ENCODE measurements at places on chromosomes 12 and 14.

DNA sequence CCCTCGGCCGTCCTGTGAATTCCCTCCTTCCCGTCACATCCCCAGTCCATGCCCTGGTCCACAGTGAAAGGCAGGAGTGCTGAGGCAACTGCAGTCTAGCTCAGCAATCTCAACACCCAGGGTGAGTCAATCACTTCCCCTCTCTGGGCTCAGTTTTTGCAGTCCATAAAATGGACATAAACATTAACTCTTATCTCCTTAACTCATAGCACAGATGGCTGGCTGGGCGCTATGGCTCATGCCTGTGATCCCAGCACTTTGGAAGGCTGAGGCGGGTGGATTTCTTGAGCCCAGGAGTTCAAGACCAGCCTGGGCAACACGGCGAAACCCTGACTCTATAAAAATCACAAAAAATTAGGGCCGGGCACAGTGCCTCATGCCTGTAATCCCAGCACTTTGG is 32.4 kb downstream of the CAMKK2 start:
- no peak for DNase-seq

DNA sequence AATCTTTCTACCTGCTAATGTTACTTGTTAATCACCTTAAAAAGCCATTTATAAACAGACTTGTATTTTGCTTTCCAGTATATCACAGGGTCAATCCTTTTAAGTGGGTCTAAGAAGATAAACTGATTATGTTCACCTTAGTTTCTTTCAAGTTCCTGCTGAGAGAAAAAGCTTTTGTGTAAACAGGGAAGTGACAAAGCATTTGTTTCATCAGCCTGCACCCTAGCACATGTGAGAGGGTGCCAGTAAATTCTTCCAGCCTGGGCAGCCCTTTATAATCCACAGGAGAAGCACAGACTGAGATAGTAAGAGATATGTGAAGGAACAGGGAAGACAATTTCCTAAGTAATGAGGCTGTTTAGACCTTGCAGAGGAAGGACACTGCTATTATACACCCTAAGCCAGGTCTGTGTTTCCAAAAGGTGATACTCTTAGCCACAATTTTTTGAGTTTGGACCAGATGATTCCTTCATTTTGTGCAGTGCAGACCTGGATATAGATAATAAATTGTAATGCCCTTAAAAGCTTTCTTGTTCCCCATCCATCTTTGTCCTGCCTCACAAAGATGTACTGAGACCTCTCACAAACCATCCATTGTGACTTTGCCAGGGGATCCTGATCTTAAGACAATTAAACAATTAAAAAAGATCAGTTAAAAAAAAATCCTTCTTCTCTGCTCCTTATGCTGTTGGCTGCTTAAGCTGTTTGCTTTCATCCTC is 150.7 kb downstream of the KTN1 start:
- no peak for DNase-seq

- DNase-seq: no peak
Observed at GRCh38 chr14:100777818-100778525, 47.9 kb upstream of the MEG3 start.

DNA sequence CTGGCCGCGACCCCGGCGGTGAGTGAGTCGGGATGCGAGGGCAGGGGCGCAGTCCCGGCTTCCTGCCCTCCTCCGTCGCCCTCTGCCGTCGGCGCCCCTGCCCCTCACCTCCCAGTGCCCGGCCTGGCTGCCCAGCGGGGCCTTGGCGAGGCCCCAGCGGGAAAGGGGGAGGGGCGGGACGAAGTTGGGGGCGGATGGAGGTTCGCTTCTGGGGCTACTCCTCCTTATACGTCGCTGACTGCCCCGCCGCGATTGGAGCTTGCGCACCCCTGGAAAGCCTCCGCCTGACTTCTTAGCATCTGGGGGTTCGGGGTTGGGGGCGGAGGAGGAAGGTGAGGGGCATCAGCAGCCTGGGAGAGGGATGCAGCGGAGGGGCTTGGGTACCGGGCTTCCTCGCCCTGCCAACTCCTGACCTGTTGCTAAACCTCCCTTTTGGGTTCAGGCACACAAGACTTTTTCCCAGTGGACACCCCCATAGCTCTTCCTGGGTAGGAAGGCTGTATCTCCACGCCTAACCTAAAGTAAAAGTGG is 406 bp downstream of the TMEM263 start:
- DNase-seq: no peak

GRCh38 chr14:33370426-33370825 is 431.7 kb downstream of the NPAS3 start:
- DNase-seq: no peak

DNA sequence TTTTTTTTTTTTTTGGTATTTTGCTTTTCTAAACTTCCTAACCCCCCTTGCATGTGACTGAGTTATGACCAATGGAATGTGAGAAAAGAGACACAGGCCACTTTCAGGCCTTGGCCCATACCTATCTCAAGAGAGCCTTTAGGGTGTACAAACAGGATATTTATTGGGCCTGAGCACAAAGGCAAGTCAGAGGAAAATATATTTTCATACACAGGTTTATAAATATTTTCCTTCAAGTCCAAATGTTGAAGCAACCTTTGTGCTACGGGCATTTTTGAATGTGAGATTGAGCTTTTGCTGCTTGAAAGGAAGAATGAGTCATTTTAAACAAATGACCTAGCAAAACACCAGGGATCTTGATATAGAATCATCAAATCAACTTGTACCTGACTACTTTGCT is 228.6 kb upstream of the E2F7 start:
- no peak for DNase-seq

DNA sequence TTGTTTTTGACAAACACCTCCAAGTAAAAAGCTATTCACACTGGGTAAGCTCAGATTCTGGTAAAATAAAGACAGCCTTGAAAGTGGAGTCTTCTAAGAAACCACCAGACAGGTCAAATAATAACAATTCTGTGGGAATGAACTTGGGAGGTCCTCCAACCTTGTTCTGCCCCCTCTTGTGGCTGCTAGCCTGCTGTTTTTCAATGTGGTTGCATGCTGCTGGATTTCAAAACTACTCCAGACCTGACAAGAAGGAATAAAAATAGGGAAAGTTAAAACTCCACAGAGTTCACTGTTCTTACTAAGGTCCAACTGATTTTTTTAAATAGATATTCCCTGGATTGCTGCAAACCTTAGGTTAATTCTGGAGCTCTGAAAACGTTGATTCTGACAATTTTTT is 32.2 kb upstream of the RIN3 start:
- DNase-seq: no peak

DNA sequence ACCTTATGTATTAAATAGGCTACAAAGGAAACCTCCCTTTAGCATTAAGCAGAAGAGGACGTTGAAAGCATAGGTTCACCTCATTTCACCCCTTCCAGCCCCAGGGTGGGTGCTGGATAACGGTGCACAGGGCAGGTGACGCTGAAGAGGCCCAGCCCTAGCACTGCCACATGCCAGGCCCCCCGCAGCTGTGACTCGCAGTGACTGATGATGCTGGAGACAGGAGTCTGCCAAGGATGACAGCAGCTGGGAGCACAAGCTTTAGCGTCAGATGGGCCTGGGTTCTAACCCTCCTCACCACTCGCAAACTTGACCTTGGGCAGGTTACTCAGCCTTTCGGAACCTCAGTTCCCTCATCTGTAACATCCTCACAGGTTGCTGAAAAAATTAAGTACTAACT is 76.7 kb downstream of the TBK1 start:
- no peak for DNase-seq

DNA sequence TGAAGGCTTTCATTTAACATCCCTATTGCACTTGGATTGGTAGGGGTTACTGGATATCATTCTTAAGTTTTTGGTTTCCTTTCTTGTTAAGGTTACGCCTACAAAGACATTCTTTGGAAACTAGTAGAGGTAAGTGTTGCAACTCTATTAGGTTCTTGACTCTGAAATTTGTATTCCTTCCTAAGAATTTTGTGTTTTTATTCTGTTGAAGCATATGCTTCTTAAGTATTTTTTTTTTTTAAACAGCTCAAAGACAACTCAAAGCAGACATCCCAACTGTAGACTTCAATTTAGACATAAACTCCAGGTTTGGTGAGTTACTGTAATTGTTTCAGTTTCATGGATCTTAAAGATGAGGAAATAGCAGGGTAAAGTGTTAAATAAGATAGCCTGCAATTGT is 1.1 kb upstream of the RBMS2 start:
- DNase-seq: no peak

- DNase-seq: peak; percentile 44
Observed at GRCh38 chr14:96267336-96267735, 11.3 kb downstream of the BDKRB1 start.

GRCh38 chr14:99177046-99177655 is 94.8 kb downstream of the BCL11B start:
- no peak for DNase-seq

- DNase-seq: no peak
Observed at GRCh38 chr12:76413121-76413520, 64.9 kb upstream of the BBS10 start.

GRCh38 chr14:75156901-75157300 is 19.5 kb downstream of the TMED10 start:
- DNase-seq: no peak

- no peak for DNase-seq
Observed at GRCh38 chr14:49745191-49745590, 22.8 kb upstream of the KLHDC2 start.

DNA sequence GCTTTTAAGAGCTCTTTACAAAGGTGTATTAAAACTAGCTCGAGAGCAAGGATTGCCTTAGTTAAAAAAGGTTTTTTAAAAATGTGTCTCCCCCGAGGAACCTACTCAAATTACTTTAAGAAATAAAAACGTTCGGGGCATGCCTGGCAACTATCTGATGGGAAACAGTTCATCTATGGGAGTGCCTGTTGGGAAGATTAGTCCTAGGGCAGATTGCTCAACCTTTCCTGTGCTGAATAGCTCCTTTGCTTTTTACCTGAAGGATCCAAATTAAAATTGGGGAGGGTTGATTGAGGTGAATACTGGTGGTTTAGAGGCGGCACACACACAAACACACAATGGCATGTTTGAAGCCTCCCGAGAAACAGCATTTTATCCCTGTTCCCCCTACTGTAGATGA is 541.4 kb upstream of the ATP2B1 start:
- DNase-seq: no peak

DNA sequence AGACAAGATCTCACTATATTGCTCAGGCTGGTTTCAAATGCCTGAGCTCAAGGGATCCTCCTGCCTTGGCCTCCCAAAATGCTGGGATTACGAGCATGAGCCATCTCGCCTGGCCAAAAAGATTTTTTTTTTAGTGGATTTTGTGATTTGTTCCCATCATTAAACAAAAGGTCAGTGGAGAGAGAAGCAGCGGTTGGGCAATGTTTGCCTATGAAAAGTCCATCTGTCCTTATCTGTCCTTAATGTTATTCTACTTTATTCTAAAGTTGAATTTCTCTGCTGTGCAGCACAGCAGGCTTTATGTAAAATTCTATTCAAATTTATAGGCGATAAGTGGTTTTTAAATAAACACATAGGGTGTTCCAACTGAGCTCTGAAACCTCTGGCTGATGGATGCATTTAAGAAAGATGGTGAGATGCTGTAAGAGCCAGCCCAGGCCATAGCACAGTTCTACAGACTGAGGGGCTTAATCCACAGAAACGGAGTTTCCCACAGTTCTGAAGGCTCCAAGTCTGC is 18.8 kb downstream of the HCAR2 start:
- no peak for DNase-seq

DNA sequence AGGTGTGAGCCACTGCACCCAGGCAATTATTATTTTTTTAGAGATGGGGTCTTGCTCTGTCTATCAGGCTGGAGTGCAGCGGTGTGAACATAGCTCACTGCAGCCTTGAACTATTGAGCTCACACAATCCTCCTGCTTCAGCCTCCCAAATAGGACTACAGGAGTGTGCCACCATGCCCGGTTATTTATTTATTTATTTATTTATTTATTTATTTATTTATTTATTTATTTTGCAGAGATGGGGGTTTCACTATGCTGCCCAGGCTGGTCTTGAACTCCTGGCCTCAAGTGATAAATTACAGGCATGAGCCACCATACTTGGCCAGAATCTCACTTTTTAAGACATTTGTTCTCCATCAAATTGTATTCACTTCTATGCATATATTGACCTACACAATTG is 51.8 kb downstream of the SAV1 start:
- DNase-seq: no peak

DNA sequence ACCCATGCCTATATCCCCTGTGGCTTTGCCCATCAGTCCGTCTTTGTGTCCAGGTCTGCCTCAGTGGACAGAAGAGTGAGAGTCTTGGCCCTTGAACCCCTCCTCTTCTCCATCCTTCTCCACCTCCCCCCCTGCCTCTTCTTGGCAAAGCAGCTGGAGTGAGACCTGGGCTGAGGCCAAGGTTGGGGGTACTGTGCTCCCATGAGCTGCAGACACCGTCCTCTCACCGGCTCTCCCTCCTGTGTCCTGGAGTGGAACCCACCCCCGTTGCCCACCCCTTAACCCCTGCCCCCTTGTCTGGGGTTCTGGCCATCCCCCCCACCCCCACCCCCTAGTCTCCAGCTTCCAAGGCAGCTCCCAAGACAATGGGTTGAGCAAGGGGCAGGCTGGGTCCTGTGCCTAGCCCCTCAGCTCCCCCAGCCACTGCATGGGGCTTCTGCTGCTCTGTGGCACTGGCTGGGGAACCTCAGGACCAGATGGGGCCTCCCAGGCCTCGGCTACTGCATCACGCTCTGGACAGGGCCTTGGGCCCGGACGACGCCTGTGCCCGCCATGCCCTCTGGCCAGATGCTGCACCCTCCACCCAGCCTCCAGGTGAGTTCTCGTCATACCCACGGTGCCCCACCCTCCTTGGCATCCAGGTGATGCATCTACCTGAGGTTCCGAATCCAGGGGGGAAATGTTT is 35.7 kb downstream of the RTL1 start:
- DNase-seq: no peak

- no peak for DNase-seq
Observed at GRCh38 chr12:33587784-33588712, 148.4 kb upstream of the SYT10 start.

- no peak for DNase-seq
Observed at GRCh38 chr12:81953541-81953940, 194.4 kb upstream of the PPFIA2 start.

GRCh38 chr12:68539615-68539952 is 71.1 kb upstream of the RAP1B start:
- no peak for DNase-seq

DNA sequence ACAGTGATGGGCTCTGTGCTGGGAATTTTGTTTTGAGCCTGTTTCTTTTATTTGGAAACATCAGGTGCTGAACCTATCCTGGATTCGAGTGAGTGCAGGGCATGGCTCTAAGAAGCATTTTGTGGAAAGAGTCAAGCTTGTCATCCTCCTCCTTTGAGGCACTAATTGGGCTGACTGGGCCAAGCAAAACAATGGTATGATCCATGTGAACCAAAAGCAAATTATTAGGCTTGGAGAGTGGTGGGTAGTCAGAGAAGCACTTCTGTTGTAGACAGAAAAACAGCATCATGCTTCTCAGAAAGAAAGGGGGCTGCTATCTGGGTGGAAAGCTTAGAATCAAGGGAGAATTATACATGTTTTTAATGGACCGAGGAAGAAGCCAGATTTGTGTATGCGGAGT is 481.6 kb downstream of the DIO2 start:
- no peak for DNase-seq

- DNase-seq: no peak
Observed at GRCh38 chr12:9147461-9147860, 31.7 kb upstream of the A2M start.

GRCh38 chr12:95784915-95785314 is 5.6 kb downstream of the NTN4 start:
- no peak for DNase-seq

GRCh38 chr12:4135919-4136605 is 137.5 kb upstream of the CCND2 start:
- no peak for DNase-seq

Data from amniotic stem cell (primary cell).